Activated CD4-positive, alpha-beta T cell treated with anti-CD3 and anti-CD28 coated beads, Interleukin-2, amount 10 ng/mL, durations not matched to agents 24 days and 14 days (primary cell): ENCODE measurements at places on chromosomes 16 and 17. TPM values are rescaled to one million over a fixed set of nuclear protein-coding genes. Genes with fewer than 3 reads are reported as not detected.

PABPN1L gene
- total RNA-seq: not detected in 2 replicates

- no peak for DNase-seq
- H3K27me3 ChIP-seq: no peaks in the 10 kb centered on the region
- no peak overlapping the region for H3K4me3 ChIP-seq
- H3K27ac ChIP-seq: no peak overlapping the region
- no peaks in the 10 kb centered on the region for H3K36me3 ChIP-seq
Measured at GRCh38 chr17:55162556-55162946, 102.2 kb upstream of the HLF start.

- H3K36me3 ChIP-seq: no peaks in the 10 kb centered on the region
- H3K27ac ChIP-seq: no peak overlapping the region
- no peak overlapping the region for H3K4me3 ChIP-seq
- no peak for DNase-seq
Measured at GRCh38 chr16:67884-68789, 4.3 kb downstream of the RHBDF1 start.

DNA sequence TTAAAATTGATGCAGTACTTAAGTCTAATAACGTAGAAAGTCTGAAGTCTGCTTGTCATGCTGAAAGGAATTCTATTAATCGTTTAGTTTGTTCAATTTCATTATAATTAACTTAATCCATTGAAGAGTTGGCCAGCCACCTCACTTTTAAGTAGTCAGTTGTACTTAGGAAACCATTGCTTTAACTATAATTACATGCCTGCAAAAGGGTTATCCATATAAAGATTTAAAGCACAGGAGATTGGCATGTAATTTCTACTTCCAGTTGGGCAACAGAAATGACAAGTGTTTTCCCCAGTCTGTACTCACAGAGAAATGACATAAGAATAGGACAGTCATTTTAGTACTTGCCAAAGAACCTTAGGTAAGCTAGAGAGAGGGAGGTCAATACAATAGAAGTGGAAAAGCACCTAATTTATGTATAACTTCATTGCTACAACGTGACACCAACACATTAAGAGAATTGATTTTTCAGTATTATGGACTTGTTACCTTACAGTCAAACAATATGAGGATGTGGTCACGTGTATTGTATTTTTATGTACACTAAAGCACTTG, 3.7 kb upstream of the USP32 start:
- H3K36me3 ChIP-seq: peaks cover 3% of the 10 kb centered on the region
- no peak for DNase-seq
- no peak overlapping the region for H3K4me3 ChIP-seq
- H3K4me1 ChIP-seq: peaks cover 27% of the 10 kb centered on the region
- H3K27ac ChIP-seq: no peak overlapping the region
- H3K27me3 ChIP-seq: no peaks in the 10 kb centered on the region

CD300H gene
- not detected in 2 replicates for total RNA-seq

- H3K27me3 ChIP-seq: peaks cover 24% of the 10 kb centered on the region
- DNase-seq: no peak
- H3K4me3 ChIP-seq: no peak overlapping the region
- H3K4me1 ChIP-seq: no peaks in the 10 kb centered on the region
- no peak overlapping the region for H3K27ac ChIP-seq
- H3K36me3 ChIP-seq: no peaks in the 10 kb centered on the region
Measured at GRCh38 chr17:16954521-16954920, 17.4 kb downstream of the TNFRSF13B start.

GRCh38 chr17:601926-602303, 112.7 kb downstream of the VPS53 start:
- H3K36me3 ChIP-seq: peaks cover 26% of the 10 kb centered on the region
- no peak for DNase-seq
- H3K27me3 ChIP-seq: no peaks in the 10 kb centered on the region

GRCh38 chr16:5845046-5845445, 747.5 kb upstream of the EEF2KMT start:
- H3K27me3 ChIP-seq: no peaks in the 10 kb centered on the region
- no peaks in the 10 kb centered on the region for H3K4me1 ChIP-seq
- no peak overlapping the region for H3K4me3 ChIP-seq
- no peak overlapping the region for H3K27ac ChIP-seq
- no peaks in the 10 kb centered on the region for H3K36me3 ChIP-seq
- no peak for DNase-seq

GRCh38 chr17:13941781-13942180, 127.5 kb upstream of the COX10 start:
- H3K27ac ChIP-seq: no peak overlapping the region
- no peak overlapping the region for H3K4me3 ChIP-seq
- no peaks in the 10 kb centered on the region for H3K27me3 ChIP-seq
- H3K4me1 ChIP-seq: no peaks in the 10 kb centered on the region

SLFN14 gene
- total RNA-seq: 0.07 TPM in 1 of 2 replicates, not detected in the other

TERB1 gene
- 0.37 TPM in 1 of 2 replicates, not detected in the other for total RNA-seq

DNA sequence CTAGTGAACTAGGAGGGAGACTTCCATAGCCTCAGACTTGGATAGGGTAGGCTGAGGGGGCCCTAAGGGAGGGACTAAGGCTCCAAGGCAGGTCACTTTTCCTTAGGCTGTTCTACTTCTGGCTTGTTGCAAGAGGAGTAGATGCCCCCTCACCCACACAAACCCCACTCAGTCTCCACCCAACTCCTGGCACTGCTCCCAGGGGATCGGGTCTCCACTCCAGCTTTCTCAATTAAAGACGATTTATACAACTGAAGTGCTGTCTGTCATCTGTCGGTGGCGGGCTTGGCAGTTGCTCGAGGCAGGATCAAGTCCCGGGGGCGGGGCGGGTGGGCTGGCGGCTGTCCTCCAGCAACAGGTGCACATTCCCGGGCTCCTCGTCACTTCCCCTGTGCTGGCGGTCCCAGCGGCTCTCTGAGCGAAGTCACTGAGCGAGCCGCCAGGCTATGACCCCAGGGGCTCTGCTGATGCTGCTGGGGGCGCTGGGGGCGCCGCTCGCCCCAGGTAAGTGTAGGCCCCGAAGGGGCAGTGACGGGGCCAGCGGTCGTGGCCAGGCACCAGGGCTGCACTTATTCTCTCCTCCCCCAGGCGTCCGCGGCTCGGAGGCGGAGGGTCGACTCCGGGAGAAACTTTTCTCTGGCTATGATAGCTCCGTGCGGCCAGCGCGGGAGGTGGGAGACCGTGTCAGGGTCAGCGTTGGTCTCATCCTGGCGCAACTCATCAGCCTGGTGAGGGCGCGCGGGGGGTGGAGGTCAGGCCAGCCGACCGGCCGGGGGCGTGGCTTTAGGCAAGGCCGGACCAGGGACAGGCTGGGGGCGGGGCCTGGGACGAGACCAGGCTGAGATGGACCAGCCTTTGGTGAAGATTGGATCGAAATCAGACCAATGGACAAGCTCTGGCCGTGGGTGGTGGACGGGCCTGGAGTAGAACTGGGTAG, at the start of gene CHRNB1:
TSS of gene CHRNB1 (plus strand) at position 380 of the 937 bp plus-strand sequence. CDS start at position 447, 67 bp downstream.
- H3K27me3 ChIP-seq: peaks cover 29% of the 10 kb centered on the region
- H3K4me3 ChIP-seq: peak within 1 kb of the TSS; percentile 83
- peak within 1 kb of the TSS; percentile 10 for H3K27ac ChIP-seq
- peaks cover 32% of the 10 kb centered on the region for H3K4me1 ChIP-seq
- DNase-seq: peak; percentile 76

DNA sequence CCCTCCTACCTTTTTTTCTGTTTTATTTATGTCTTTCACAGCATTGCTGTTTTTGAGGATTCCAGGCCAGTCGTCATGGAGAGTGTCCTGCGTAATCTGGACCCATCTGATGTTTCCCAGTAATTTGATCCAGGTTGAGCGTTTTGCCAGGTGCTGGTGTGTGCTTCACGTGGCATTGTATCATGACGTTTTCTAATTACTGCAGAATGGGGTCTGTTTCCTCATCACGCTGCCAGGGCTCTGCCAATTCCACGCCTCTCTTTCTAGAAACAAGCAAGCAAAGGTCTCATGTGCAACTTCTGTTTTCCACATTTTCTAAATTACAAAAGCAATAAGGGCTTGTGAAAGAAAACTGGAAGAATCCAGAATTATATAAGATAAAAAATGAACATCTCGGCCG, 28.3 kb upstream of the BHLHA9 start:
- H3K27me3 ChIP-seq: peaks cover 23% of the 10 kb centered on the region
- no peak overlapping the region for H3K4me3 ChIP-seq
- H3K36me3 ChIP-seq: no peaks in the 10 kb centered on the region
- no peak for DNase-seq
- H3K27ac ChIP-seq: no peak overlapping the region

- H3K4me3 ChIP-seq: no peak overlapping the region
- DNase-seq: peak; percentile 40
- H3K27ac ChIP-seq: no peak overlapping the region
- no peaks in the 10 kb centered on the region for H3K36me3 ChIP-seq
- H3K4me1 ChIP-seq: no peaks in the 10 kb centered on the region
- H3K27me3 ChIP-seq: no peaks in the 10 kb centered on the region
Measured at GRCh38 chr16:82344157-82344556, 174.1 kb upstream of the MPHOSPH6 start.

- peak overlapping the region; percentile 76 for H3K4me3 ChIP-seq
- peaks cover 10% of the 10 kb centered on the region for H3K4me1 ChIP-seq
- no peaks in the 10 kb centered on the region for H3K36me3 ChIP-seq
Measured at GRCh38 chr17:60577147-60577915, 22.7 kb upstream of the PPM1D start.

LRRC37A gene
- 2.4 and 2.7 TPM in 2 replicates for total RNA-seq

- no peak overlapping the region for H3K4me3 ChIP-seq
- DNase-seq: no peak
- H3K4me1 ChIP-seq: no peaks in the 10 kb centered on the region
- no peak overlapping the region for H3K27ac ChIP-seq
Measured at GRCh38 chr17:63246344-63246743, 199.8 kb downstream of the CYB561 start.

DNA sequence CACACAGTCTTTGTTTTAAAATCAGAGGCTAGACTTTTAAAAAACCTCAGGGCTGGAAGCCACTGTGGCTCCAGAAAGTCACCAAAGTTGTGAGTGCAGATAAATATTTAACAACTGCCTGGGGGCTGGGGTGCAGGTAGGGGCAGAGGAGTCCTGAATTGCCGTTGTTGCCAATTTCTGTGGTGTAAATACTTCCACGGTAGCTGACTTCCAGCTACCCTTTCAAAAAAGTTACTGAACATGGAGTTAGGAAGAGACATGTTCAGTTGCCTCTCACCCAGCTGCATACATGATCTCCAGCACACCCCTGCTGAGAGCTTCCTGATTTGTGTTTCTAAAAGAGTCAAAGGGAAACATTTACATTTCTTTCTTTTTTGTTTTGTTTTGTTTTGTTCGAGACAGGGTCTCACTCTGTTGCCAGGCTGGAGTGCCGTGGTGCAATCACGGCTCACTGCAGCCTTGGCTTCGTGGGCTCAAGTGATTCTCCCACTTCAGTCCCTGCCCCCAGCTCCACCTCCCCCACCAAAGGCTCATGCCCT, 58.7 kb downstream of the PLXDC1 start:
- H3K27me3 ChIP-seq: no peaks in the 10 kb centered on the region
- peak; percentile 61 for DNase-seq
- H3K4me1 ChIP-seq: peaks cover 53% of the 10 kb centered on the region
- peak overlapping the region; percentile 79 for H3K4me3 ChIP-seq
- no peaks in the 10 kb centered on the region for H3K36me3 ChIP-seq

DNA sequence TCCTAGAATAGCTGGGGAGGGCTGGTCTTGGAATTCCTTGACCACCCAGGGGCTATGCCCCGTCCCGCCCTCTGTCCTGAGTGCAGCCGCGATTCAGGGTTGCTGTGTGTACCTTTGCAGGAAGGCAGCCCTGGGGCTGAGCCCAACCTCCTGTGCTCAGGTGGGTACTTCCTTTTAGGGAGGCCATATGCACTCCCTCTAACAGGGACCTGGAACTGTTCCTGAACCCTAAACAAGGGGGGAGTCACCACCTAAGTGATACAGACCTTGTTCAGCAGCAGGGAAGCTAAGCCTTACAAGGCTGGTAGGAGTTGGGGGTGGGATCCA, 24.6 kb downstream of the LLGL2 start:
- H3K4me3 ChIP-seq: no peak overlapping the region
- DNase-seq: no peak
- H3K27me3 ChIP-seq: no peaks in the 10 kb centered on the region

UTS2R gene
- 0.14 TPM in 1 of 2 replicates, not detected in the other for total RNA-seq

DNA sequence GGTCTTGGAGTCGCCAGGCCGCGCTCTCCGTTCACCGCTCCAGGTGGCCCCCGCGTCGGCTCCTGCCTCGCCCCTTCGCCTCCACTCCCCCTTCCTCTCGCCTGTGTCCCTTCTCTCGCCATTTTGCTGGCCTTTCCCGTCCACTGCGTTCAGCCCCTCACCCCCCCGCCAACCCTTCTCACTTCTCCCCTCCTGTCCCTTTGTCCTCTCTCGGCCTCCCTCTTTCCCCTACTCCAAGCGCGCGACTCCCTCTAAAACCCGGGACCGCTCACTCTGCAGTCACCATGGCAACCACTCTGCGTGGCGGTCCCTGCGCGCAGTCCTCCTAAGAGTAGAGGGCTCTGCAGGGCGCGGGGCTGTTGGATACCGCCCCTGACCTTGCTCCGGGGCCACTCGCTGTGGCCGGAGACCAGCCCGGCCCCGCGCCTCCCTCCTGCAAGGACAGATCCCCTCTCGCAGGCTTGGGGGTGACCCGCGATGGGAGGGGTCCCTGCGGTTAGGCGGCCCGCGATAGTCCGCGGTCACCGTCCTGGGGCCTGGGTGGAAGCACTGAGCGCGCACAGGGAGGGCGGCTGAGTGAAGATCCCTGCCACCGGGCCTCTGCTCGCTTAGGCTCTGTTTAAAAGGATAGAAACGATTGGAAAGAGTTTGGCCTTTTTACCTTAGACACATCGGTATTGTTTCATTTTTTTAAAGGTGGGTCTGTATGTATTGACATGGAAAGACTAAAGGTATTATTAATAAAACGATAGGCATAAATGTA, 454 bp downstream of the CCDC40 start:
- no peaks in the 10 kb centered on the region for H3K36me3 ChIP-seq
- H3K27me3 ChIP-seq: peaks cover 56% of the 10 kb centered on the region
- H3K4me3 ChIP-seq: peak overlapping the region; percentile 88
- DNase-seq: peak; percentile 80

- H3K4me3 ChIP-seq: no peak overlapping the region
- peaks cover 19% of the 10 kb centered on the region for H3K27me3 ChIP-seq
Measured at GRCh38 chr17:47316311-47316710, 7.4 kb upstream of the EFCAB13 start.

GRCh38 chr17:17043461-17044271, 1.4 kb downstream of the MPRIP start:
- DNase-seq: peak; percentile 65
- peaks cover 3% of the 10 kb centered on the region for H3K36me3 ChIP-seq
- peak overlapping the region; percentile 99 for H3K4me3 ChIP-seq
- H3K27me3 ChIP-seq: no peaks in the 10 kb centered on the region

DNA sequence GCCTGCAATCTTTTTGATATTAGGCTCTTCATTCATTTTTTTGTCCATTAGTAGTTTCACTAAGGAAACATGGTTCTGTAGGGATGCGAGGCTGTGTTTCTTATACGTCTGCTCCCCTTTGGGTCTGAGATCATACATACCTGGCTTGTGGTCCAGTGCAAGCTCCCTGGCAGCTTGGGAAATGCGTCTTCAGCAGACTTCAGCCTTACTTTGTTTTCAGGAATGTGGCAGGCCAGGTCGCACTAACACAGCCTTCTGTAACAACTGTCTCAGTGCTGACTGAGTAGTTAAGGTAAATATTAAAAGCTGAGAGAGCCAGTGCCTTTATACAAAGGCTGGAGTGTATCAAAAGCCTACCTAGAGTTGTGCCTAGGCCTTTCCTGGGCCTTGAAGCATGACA, 970.5 kb upstream of the EEF2KMT start:
- H3K27me3 ChIP-seq: no peaks in the 10 kb centered on the region
- no peaks in the 10 kb centered on the region for H3K36me3 ChIP-seq
- no peak overlapping the region for H3K4me3 ChIP-seq
- no peaks in the 10 kb centered on the region for H3K4me1 ChIP-seq
- no peak overlapping the region for H3K27ac ChIP-seq

C1QBP gene
- 451 TPM in 2 replicates for total RNA-seq

KRT25 gene
- total RNA-seq: not detected in 2 replicates
